Thoracic aorta (tissue), 2 donors: ENCODE measurements at places on chromosomes 7 and 10.
A peak's percentile ranks its signal among the peaks of the same experiment; 100 is the strongest.

DNA sequence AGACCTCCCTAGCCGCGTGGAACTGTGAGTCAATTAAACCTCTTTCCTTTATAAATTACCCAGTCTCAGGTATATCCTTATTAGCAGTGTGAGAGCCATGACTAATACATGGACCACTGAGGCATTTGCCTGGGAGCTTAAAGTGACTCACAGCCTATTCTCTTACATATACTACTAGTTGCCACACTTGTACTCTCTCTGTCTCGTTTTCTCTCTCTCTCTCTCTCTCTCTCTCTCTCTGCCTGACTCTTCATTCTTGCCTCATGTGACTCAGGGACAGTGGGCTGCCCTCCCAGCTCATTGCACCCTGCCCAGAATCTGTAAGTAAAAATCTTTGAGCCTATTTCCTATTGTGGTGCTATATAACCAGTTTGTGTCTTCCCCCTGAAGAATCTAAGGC is 238.5 kb upstream of the MAGI2 start:
- H3K36me3 ChIP-seq: no peaks in the 10 kb centered on the region
- H3K27ac ChIP-seq: no peak overlapping the region
- DNase-seq: no peak
- no peak overlapping the region for H3K4me3 ChIP-seq
- no peaks in the 10 kb centered on the region for H3K4me1 ChIP-seq
- no peaks in the 10 kb centered on the region for H3K27me3 ChIP-seq

DNA sequence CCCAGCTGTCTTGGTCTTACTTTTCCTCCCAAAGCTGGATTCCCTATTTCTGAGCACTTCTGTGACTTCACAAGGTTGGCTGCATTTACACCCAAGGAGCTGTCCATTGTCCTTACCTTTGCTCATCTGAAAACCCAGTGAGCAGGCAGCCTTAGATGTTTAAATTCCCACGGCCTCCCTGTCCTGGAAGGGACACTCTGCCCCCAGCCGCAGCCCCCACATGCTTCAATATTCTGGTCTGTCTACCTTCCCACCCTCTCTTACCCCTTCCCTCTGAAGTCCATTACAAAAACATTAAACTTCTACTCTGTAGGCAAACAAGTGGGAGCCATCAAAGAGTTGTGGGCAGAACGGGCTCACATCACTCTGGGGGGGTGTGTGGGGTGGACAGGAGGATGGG is 73.8 kb upstream of the EFCAB10 start:
- H3K27me3 ChIP-seq: no peaks in the 10 kb centered on the region
- no peak overlapping the region for H3K4me3 ChIP-seq
- DNase-seq: no peak

GRCh38 chr7:44325201-44325671 is at the start of gene CAMK2B:
Gene CAMK2B, minus strand, starts transcription at chr7:44325594. Its CDS starts 173 bp downstream, at chr7:44325421.
- no peak within 1 kb of the TSS for H3K27ac ChIP-seq
- no peaks in the 10 kb centered on the region for H3K27me3 ChIP-seq
- no peak for DNase-seq
- H3K4me3 ChIP-seq: peak within 1 kb of the TSS; percentile 56
- H3K36me3 ChIP-seq: no peaks in the 10 kb centered on the region
- no peaks in the 10 kb centered on the region for H3K4me1 ChIP-seq

- H3K4me1 ChIP-seq: no peaks in the 10 kb centered on the region
- H3K27me3 ChIP-seq: no peaks in the 10 kb centered on the region
- H3K27ac ChIP-seq: no peak overlapping the region
- peaks cover 3% of the 10 kb centered on the region for H3K36me3 ChIP-seq
- DNase-seq: no peak
- no peak overlapping the region for H3K4me3 ChIP-seq
These were observed 69.7 kb upstream of the CAMK2B start for GRCh38 chr7:44395067-44395466.

DNA sequence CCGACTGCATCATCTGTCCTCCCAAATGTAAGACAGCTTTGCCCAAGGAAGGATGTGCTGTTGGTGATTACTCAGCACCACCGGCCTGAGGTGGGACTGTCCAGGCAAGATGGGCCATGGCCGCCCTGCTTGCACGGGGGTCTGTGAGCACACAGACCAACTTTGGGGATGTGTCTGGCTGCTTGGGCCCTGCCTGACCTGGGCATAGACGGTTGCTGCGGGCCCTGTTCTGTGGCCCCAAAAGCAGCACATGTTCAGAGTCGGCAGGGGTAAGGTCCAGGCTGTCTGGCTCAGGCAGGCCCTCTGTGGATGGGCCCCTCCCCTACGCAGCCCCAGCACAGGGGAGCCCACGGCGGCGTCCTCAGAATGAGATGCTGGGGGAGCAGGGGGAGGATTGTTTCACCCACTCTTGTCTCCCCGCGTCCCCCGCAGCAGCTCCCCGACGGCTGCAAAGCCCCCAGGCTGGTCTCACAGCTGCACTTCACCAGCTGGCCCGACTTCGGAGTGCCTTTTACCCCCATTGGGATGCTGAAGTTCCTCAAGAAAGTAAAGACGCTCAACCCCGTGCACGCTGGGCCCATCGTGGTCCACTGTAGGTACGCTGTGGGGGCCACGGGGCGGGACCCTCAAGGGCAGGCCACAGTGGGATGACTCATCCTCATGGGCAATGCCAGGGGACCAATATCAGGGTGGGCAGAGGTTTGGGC is 58.4 kb downstream of the MKI67 start:
- H3K27me3 ChIP-seq: no peaks in the 10 kb centered on the region
- peaks cover 20% of the 10 kb centered on the region for H3K36me3 ChIP-seq
- DNase-seq: no peak
- no peak overlapping the region for H3K4me3 ChIP-seq

- no peak for DNase-seq
- no peaks in the 10 kb centered on the region for H3K36me3 ChIP-seq
- H3K4me3 ChIP-seq: no peak overlapping the region
- no peak overlapping the region for H3K27ac ChIP-seq
- H3K27me3 ChIP-seq: no peaks in the 10 kb centered on the region
These were observed 473.0 kb downstream of the GALNT17 start for GRCh38 chr7:71604818-71605414.

DNA sequence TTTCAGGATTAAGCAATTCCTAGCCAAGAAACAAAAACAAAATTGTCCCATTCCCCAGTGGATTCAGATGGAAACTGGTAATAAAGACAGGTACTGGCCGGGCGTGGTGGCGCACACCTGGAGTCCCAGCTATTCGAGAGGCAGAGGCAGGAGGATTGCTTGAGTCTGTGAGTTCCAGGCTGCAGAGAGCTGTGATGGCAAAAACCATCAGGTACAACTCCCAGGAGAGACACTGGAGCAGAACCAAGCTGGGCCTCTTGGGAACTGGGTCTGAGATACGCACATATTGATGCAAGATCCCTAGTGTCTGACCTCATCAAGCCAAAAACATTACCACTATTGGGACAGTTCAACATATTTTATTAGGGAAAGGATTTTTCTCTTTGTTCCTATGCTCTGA is 84.0 kb upstream of the ANLN start:
- DNase-seq: no peak
- H3K27ac ChIP-seq: no peak overlapping the region
- no peaks in the 10 kb centered on the region for H3K27me3 ChIP-seq
- no peak overlapping the region for H3K4me3 ChIP-seq

DNA sequence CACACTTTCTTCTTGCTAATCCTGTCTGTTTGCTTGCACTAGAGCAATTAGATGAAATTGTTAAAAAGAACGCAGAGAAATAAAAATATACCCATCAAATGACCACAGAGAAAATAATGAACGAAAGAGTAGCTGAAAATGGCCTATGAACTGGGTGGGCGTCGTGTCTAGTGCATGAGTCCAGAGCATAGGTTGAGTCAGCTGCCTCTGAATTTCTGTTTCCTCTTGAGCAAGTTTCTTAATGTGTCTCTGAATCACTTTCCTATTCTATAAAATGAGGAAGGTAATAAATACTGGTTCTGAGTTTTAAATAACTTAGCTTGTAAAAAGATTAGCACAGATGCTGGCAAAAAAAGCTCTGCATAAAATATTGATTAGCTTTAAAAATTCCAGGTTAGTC is 75.0 kb downstream of the POM121L12 start:
- no peaks in the 10 kb centered on the region for H3K27me3 ChIP-seq
- H3K4me3 ChIP-seq: no peak overlapping the region
- no peak overlapping the region for H3K27ac ChIP-seq
- no peak for DNase-seq

DNA sequence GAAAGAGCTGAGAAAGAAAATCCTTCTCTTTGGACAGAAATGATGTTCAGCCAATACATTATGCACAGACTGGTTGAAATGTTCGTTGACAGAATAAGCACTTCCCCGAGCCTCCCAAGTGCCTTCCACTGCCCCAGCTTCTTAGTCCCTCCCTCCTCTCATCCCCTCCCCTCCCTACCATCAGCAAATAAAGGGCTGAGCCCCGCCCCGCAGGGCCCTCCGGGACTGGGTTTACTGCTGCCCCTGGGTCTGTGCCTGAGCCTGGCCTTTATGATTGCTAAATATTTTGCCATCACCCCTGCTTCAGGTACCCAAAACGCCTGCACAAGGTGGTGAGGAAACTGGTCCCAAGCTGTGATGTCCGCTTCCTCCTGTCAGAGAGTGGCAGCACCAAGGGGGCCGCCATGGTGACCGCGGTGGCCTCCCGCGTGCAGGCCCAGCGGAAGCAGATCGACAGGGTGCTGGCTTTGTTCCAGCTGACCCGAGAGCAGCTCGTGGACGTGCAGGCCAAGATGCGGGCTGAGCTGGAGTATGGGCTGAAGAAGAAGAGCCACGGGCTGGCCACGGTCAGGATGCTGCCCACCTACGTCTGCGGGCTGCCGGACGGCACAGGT is 28.1 kb downstream of the HKDC1 start:
- no peaks in the 10 kb centered on the region for H3K27me3 ChIP-seq
- no peaks in the 10 kb centered on the region for H3K36me3 ChIP-seq
- DNase-seq: no peak
- H3K4me1 ChIP-seq: no peaks in the 10 kb centered on the region

DNA sequence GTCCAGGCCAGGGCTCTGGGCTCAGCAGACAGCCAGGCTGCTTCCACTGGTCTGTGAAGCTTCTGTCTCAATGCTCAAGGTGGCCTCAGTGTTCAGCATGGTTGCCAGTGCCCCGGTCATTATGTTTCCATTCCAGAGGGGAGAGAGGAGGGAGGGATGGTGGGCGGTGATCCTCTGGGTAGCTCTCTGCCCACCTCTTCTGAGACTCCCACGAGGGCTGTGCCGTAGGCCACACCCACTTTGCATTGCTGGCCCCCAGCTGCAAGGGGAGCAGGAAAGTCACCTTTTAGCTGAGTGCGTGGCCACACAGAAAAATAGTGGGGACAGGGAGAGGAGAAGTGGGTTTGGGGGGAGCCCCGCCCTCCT is 42.5 kb downstream of the FOXK1 start:
- H3K36me3 ChIP-seq: no peaks in the 10 kb centered on the region
- peak overlapping the region; percentile 79 for H3K4me3 ChIP-seq

DNA sequence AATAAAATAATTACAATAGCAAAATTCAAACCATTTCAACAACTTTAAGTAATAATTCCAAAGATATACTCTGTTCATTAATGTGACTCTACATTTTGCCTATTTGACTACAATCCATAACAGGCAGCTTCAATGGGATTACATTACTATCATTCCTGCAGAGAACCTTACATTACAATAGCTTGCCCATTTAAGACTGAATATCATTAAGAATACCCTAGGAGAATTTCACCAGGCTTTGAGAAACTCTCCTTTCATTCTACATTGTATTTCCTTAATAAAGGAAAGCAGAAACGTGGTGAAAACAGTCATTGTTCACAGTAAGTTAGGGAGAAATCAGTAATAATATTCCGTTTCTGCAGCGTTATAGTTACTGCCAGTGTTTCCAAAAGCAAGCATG is 209.5 kb downstream of the GLI3 start:
- no peaks in the 10 kb centered on the region for H3K27me3 ChIP-seq
- no peak for DNase-seq
- no peak overlapping the region for H3K4me3 ChIP-seq
- H3K4me1 ChIP-seq: no peaks in the 10 kb centered on the region
- no peak overlapping the region for H3K27ac ChIP-seq

DNA sequence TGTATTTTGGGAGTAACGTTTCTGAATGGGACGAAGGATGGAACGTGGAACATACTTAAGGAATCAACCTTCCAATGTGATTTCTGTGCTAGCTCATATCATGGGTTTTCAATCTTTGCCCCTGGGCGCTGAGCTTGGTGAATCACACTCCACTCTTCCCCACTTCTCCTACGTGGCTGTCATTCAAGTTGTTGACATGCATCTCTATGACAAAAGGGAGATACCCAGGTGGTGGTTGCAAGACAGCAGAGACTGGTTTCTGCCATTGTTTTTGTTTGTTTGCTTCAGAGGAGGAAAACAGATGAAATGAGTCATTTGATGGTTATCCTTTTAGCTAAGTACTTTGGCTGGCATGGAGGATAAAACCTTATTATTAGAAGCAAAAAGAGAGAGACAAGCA is 573.9 kb downstream of the GATA3 start:
- DNase-seq: no peak
- no peaks in the 10 kb centered on the region for H3K4me1 ChIP-seq

- no peak overlapping the region for H3K27ac ChIP-seq
- H3K4me1 ChIP-seq: no peaks in the 10 kb centered on the region
- DNase-seq: no peak
- no peaks in the 10 kb centered on the region for H3K27me3 ChIP-seq
These were observed 376.9 kb downstream of the CALN1 start for GRCh38 chr7:72035266-72035665.
